Uterus (tissue), 4 donors: ENCODE measurements at places on chromosomes 5 and 9. TPM values are rescaled to one million over a fixed set of nuclear protein-coding genes. Genes with fewer than 3 reads are reported as not detected.

DNA sequence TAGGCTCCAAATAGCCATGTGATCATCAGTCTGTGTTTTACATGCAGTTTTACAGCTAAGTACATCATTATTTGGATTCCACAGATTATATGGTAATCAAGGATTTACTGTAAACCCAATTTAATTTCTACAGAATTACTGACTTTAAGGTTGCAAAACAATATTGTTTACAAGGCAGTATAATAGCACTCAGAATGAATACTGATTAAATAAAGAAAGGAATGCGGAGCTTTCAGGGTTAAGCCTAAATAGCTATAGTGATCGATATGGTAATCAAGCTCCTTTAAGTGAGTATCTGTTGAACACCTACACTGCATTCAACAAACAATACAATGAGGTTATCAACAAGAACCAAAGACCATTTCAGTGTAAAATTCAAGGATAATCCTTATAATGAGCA, 64.3 kb downstream of the DMAC1 start:
- DNase-seq, result no peak

The TEK gene
- total RNA-seq, result 30.2 TPM

DNA sequence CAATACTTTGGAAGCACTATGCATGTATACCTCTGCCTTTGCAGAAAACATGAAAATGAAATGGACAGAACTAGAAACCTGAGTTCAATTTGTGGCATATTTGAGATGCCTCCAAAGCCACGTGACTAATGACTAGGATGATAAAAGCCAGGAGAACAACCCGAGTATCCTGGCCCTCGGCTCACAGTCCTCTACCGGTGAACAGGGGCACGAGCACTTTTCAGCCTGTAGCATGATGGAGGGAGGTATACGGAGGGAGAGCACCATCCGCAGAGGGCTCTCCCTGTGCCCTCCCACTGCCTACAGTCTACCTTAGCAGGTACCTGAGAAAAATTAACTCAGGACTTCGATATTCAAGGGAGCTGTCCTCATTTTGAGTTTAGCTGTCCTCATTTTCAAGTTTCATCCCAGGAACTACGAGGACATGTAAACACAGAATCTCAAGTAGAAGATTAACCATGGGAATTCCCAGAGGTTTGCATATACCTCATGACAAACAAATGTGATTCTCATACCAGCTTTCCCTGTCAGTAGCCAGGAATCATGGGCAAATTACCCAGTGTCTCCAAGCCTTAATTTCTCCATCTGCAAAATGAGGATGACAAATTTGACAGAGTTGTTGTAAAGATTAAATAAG, 249.3 kb downstream of the DNAH5 start:
- DNase-seq, result no peak

GRCh38 chr5:154267516-154267915, 77.0 kb downstream of the GALNT10 start:
- no peak for DNase-seq

The CDKN2AIPNL gene
- total RNA-seq, result 24.5 TPM

The INSL4 gene
- not detected for total RNA-seq

The MEGF10 gene
- 0.26 TPM for total RNA-seq

The IFNB1 gene
- total RNA-seq, result not detected

The DIRAS2 gene
- total RNA-seq, result not detected

DNA sequence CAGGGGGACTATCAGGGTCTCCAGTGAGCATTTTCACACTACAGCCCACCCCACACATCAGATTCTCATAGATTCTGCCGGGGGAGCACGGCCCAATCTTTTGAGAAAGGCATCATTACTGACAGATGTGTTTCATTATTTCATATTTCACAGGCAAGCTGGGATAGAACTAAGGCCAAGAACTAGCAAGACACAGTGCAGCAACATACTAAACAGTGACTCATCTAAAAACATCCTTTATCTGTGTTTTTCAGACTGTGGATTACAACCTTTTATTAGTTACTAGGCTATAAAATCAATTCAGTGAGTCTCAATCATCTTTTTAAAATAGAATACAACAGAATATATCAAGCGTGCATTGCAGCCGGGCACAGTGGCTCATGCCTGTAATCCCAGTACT, 59.8 kb downstream of the CPLANE1 start:
- DNase-seq, result no peak

DNA sequence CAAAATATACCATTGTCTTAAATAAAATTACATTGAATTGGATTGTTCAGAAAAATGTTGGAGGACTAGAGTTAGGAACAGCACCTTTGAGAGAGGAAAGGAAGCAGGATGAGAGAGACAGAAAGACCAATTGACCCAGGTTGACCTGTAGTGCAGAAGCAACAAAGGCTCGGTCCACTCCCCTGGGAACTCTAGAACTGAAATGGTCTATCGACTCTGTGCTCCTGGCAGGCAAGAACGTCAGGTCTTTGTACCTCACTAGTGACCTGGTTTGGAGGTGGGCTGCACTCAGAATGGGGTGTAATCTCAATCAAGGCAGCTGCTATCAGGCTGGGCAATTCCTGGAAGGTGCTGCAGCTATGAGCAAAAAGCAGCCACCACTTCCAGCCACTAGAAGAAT, 110.8 kb downstream of the FAM174A start:
- DNase-seq, result no peak

GRCh38 chr9:93043122-93043521, 15.4 kb upstream of the SUSD3 start:
- no peak for DNase-seq

GRCh38 chr9:26132746-26133312, 454.6 kb upstream of the TUSC1 start:
- no peak for DNase-seq

The TBCA gene
- 153 TPM for total RNA-seq

The IQGAP2 gene
- 9.1 TPM for total RNA-seq

The IL9 gene
- not detected for total RNA-seq

The PCDHA9 gene
- 0.59 TPM for total RNA-seq

- DNase-seq, result peak; percentile 17
Measured at GRCh38 chr9:132670457-132671391, at the start of gene GTF3C4. GTF3C4 (plus strand) TSS chr9:132670464; CDS start chr9:132670599, 135 bp downstream.

- DNase-seq, result no peak
Measured at GRCh38 chr9:89743216-89743572, 138.4 kb downstream of the GADD45G start.
